ENCODE measurements at places on chromosomes 12 and 14.

GRCh38 chr12:31832740-31833729 lies 104.2 kb upstream of the AMN1 start:
- DNase-seq, result no peak

DNA sequence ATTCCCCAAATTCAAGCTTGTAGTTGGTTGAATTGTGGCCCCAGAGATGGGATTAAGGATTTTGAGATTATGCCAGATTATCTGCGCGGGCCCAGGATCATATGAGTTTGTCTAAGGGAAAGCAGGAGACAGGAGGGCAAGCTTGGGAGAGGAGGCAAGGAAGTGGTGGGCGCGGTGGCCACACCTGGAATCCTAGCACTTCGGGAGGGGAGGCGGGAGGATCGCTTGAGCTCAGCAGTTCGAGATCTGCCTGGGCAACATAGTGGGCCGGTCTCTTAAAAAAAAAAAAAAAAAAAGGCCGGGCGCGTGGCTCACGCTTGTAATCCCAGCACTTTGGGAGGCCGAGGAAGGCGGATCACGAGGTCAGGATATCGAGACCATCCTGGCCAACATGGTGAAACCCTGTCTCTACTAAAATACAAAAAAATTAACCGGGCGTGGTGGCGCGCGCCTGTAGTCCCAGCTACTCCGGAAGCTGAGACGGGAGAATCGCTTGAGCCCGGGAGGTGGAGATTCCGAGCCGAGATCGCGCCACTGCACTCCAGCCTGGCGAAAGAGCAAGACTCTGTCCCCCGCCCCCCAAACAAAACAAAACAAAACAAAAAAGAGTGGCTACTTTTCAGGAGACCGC lies 881 bp upstream of the PUS1 start:
- no peak for DNase-seq

DNA sequence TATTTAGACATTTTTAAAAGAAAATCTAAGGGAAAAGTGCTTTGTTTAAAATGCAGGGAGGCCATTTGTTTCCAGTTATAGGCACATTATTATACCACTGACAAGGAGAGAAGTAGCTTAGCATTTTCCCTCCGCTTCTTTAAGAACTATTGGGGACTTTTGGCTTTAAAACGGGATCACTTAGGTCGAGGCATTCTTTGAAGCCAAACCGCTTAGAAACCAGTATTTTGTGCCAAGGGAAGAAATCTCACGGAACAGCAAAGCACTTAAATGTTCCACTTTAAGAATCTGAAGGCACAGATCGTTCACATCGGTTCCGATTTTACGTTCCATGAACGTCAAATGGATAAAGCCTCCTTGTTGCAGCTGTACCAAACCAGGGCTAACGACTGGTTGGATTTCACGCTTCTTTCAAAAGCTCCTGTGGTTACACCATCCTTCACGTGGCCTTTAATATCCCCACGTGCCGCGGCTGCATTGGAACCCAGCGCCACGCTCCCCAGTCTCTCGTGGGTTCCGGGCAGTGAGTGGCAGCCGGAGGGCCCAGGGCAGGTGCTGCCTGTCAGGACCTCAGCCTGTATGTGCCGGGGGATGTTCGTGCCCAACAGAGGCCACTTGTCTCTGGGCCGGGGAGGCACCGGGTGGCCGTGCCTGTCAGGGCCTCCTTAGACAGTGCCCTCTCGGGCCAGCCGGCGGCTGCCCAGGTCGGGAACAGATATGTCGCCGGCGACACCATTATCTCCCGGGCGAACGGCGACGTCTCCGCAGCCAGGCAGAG lies 195.4 kb downstream of the KIF26A start:
- no peak for DNase-seq

DNA sequence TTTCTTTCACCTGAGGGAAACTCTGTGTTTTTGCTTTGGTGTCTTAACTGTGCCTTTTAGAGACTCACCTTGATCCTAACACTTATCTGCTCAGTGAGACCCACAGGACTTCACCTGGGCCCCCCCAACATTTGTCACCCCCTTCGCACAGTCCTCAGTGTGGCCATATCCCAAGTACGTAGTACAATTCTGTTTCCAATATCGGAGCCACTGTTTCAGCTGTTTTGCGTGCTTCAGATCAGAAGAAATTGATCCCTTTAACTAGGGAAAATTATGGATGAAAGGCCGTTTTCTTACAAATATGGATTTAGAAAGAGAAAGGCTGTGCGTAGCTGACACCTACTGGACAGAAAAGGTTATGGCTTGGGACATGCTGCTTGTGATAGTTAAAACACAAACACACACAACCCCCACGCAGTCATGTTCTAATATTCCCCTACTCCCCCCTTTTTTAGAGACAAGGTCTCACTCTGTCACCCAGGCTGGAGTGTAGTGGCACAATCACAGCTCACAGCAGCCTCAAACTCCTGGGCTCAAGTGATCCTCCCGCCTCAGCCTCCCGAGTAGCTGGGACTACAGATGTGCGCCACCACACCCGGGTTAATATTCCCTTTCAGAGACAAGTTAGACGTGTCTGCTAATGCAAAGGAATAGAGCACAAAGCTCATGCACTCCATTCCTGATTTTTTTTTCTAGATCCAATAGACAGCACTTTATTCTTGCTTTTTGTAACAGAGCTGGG lies 3.6 kb upstream of the SLC7A8 start:
- DNase-seq, result no peak

GRCh38 chr12:71183018-71183417 lies 25.2 kb upstream of the TSPAN8 start:
- no peak for DNase-seq

DNA sequence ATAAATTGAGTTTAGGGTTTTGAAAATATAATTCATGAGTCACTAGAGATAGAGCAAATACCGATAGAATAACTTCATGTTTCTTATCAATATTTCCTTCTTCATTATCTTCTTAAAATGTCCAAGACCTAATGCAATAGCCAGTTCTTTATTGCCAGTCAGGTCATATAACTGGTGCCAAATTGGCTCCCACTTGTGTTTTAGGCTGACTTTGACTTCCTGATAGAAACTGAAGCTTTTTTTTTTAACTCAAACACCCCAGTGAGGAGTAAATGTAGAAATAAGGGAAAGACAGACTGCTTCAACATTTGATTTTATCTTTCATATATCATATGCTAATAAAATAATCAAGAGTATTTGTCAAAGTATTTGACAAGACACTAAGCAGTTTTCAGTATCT lies 80.7 kb downstream of the ARMH4 start:
- no peak for DNase-seq

- DNase-seq, result no peak
Measured at GRCh38 chr12:66693901-66694513, 15.1 kb upstream of the GRIP1 start.

GRCh38 chr12:131363393-131363792 lies 347.5 kb upstream of the SFSWAP start:
- no peak for DNase-seq

DNA sequence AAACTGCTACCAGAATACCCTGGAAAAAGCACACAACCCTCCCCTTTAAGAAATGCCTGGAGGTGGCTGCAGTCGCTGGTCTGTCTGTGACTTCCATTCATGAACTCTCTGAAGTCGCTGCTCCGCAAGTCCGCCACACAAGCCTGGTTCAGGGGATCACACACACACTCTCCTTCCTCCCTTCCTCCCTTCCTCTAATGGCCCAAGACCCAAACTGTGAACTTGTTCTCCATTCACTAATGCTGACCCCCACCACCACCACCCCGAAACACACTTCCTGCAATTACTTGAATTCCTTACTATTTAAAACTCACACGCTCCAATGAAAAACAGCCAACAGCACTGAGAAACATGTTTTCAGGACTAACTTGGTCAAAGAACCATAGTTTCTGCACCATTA lies 1.0 kb upstream of the LMO3 start:
- DNase-seq, result no peak

GRCh38 chr12:47825173-47825639 lies 5.5 kb upstream of the HDAC7 start:
- no peak for DNase-seq

DNA sequence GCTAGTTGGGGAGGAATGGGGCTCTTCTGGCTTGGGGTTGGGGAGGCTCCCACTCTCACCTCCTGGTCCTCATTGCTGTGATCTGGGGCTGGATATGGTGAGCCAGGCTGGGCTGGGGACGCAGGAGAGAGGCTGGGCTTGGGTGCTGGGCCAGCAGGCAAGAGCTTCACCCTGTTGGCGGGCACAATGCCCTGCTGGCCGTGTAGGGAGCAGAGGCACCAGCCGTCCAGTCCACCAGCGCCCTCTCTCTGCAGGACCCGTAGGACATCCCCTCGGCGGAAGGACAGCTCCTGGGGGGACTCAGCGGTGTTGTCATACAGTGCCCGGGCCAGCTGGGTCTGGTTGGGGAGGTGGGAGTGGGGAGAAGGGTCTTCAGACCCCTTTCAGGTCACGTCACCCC lies 4.5 kb downstream of the EFS start:
- DNase-seq, result no peak

DNA sequence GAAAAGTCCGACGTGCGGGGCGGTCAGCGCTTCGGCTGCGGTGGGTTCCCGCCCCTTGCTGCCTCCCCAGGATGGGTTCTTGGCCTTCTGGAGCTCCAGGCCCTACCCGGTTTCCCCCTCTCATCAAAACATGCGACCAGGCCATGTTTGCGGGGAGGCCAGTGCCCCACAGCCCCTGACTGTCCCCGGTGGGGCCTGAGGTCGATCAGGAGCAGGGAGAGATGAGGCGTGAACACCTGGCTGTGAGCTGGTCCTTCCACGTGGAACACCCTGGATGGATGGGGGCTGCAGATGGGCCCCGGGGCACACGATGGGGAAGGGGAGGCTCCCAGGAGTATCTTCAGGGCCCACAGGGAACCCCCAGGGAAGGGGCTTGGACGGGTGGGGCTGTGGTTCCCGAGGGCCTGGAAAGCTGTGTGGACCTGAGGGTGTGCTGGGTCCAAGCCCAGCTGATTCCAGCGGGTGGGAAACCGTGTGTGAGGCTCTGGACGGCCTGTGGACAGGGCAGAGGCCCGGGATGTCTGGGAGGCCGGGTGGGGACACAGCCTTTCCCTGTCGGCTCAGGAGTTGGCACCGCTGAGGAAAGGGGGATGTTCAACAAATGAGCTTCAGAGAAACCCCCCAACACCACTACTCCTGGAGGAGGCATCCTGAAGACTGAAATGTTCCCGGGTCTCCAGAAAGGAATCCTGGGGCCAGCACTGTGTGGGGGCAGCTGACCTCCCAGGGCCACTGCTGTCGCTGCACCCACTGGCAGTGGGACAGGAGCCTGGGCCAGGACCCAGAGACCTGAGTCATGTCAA lies 187.0 kb upstream of the C14orf180 start:
- DNase-seq, result no peak

DNA sequence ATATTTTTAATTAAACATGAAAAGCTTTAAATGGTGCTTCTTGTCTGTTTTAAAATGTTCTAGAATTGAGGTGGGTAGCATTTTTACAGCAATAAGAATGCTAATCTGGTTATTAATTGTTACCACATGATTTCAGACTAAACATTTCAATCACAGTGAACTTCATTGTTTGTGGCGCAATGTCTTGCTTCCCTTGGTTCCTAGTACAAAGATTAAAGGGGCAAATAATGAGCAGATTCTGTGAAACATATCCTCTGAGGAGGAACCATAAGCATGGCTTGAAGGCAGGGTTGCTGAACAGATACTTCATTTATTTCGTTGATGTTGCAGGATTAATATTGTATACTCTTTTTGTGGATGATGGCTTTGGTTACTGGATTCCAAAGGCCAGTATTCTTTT lies 162.1 kb downstream of the FUT8 start:
- no peak for DNase-seq

GRCh38 chr14:39847194-39847593 lies 415.0 kb upstream of the FBXO33 start:
- DNase-seq, result no peak

GRCh38 chr12:2682296-2683251 lies 112.2 kb upstream of the FKBP4 start:
- DNase-seq, result no peak

DNA sequence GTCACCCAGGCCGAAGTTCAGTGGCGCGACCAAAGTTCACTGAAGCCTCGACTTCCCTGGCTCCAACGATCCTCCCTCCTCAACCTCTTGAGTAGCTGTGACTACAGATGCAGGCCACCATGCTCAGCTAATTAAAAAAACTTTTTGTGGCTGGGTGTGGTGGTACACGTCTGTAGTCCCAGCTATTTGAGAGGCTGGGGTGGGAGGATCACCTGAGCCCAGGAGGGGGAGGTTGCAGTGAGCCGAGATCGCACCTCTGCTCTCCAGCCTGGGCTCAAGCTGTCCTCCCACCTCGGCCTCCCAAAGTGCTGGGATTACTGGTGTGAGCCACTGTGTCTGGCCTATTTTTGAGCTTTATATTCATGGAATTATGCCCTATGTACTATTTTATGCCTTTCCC lies 18.1 kb upstream of the RAD52 start:
- no peak for DNase-seq

GRCh38 chr12:13948621-13949020 lies 32.8 kb downstream of the GRIN2B start:
- DNase-seq, result no peak

GRCh38 chr14:95686935-95687334 lies 709 bp downstream of the TCL1B start:
- DNase-seq, result no peak

- no peak for DNase-seq
Measured at GRCh38 chr14:75570797-75571196, 7.6 kb upstream of the FLVCR2 start.

DNA sequence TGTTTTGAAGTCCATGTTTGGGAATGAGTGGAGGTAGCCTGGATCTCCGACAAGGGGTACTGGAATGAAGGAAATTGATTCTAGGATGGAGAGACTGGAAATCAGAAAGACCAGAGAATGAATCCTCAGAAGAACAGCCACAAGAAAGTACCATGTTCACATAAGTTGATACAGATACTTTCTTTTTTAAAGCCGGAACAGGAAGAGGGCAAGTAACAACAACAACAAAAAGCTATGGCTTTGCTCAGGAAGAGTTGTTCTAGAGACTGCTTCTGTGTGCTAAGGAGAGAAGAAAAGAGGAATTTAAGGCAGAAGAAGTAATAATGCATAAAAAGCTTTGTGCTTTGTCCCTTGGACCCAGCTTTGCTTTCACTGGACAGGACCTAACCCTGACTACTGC lies 6.2 kb downstream of the TC2N start:
- no peak for DNase-seq

DNA sequence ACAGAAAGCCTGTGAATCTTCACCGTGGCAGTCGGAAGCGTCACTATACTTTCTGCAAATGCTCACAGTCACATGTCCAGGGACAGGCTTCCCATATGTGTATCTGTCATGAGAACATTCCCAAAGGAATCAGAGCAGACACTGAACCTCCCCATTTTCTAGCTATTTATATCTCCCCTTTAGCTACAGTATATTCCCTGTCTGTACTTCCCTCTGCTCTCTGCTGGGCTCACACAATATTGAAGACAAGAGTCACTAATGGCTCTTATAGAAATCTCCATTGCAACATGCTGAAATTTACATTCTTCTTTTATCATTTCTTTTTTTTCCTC lies 8.2 kb downstream of the A2M start:
- DNase-seq, result no peak

DNA sequence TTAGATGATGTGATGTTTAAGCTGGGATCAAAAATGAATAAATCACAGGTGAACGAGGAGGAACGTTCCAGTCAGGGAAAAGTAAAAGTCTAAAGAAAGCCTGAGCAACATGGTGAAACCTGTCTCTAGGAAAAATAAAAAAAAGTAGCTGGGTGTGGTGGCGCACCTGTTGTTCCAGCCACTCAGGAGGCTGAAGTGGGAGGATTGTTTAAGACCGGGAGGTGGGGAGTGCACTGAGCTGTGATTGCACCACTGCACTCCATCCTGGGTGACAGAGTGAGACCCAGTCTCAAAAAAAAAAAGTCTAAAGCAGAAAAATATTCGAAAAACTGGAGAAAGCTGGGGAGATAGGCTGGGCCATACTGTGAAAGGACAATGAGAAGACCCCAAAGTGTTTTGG lies 39.2 kb upstream of the SOCS2 start:
- DNase-seq, result no peak

GRCh38 chr14:76531821-76532318 lies 155.9 kb downstream of the ESRRB start:
- no peak for DNase-seq

Data from stimulated activated CD8-positive, alpha-beta memory T cell treated with anti-CD3 and anti-CD28 coated beads, Interleukin-15, amount 100 ng/mL, for 24 hours (primary cell).